ENCODE measurements at places on chromosomes 1 and 21.

DNA sequence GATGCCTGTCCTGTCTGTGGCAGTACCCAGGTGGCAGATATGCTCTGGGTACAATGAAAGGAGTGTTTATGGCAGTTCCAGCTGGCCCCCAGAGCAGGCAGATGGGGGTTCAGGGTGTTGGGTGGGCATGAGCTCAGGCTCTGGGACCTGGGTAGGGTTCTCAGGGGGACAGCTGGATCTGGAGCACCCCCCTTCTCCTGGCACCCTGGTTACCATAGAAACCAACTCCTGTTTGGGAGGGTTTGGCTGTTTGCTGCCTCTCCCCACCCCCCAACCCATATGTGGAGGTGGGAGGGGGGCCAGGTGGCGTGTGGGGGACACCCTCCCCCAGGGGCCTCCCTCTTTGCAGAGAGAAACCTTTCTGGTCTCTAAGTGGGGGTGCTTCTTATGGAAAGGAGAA, 7.1 kb downstream of the FOXO6 start:
- no peak for DNase-seq

- no peak for DNase-seq
Measured at GRCh38 chr1:203161175-203161574, 14.5 kb downstream of the MYBPH start.

GRCh38 chr1:173193639-173194038, 13.5 kb downstream of the TNFSF4 start:
- DNase-seq: no peak

- DNase-seq: no peak
Measured at GRCh38 chr1:101769520-101769919, 227.2 kb downstream of the OLFM3 start.

- DNase-seq: no peak
Measured at GRCh38 chr1:101728029-101728428, 268.7 kb downstream of the OLFM3 start.

DNA sequence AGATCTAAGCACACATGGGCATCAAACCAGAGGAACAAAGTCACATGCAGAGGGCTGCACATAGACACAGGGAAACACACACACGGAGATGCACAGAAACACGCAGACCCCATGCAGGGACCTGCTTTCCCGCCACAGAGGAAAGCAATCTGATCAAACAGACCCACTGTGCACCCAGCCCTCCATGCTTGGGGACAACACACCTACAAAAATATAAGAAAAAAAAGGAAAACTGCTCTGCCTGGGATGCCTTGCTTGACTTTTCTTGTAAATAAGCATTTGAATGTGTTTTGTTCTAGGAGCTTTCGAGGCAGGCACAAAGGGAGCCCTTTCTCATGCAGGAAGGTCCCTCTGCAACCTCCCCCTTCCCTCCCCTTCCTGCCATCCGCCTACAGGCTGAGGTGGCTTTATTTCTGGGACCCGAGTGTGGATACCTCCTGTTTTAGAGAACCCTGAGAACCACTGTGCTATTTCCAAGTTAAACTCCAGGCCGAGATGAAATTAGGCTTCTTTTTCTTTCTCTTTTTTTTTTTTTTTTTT, 3.5 kb upstream of the ICMT start:
- no peak for DNase-seq

DNA sequence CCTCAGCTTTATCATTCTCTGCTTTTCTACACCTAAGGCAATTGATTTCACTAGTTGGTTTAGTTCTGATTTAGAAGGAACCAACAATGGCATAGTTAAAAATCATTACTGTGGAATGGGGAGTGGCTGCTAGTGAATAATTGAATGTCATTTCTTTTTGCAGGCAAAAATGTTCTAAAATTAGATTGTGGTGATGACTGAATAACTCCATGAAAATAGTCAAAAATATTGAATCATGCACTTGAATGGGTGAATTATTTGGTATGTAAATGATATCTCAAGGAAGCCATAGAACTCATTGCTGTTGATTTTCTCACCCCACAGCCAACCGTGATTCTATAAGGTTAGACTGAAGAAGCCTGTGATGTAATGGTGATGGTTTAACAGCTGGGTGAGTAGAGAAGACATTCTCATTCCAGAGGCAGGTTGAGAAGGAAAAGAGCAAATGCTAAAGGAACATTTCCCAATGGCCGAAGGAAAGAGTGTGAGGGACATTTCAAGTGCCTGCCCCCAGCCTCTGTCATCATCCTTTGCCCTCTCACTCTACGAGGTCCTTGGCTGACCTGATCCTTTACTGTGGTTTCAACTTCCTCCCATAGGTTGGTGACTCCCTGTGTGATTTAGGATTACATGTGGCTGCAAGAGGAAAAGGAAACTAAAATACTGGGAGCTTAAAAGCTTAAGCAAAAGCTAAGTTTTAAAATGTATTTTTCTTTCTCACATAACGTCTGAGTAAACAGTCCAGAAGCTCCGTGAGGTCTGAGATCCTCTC, 12.5 kb downstream of the OVAAL start:
- DNase-seq: no peak

GRCh38 chr1:114079596-114080190, 74.0 kb downstream of the SYT6 start:
- no peak for DNase-seq

DNA sequence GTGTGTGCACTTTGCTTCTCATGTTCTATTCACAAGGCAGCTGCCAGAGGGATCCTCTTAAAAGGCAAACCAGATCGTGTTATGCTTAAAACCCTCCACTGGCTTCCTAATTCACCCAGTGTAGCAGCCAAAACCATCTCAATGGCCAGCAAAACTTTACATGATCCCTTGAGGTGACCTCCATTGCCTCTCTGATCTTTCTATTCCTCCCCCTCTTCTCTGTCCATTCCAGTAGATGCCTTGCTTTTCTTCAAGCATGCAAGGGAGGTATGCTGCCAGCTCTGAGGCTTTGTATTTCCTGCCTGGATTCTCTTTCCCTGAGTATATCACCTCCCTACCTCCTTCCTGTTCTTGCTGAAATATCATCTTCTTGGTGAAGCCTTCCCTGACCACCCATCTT, 93.2 kb upstream of the KCNK2 start:
- DNase-seq: no peak

DNA sequence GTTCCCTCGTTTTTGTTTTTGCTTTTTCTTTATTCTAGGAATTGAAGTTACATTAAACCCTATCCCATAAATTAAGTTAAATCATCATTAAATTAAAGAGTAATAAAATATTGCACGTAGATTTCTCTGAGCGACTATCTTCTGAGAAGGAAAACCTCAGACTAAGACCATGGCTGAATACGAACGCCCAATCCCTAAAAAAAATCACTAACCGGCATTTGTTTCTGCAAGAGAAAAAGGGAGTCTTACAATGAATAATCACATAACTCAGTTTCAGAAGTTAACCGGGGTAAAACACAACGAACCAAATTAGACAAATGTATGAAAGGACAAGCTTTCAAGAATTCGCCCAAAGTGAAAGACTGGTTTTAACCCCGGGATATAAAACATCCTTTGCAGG, 1.3 kb downstream of the PIK3R3 start:
- no peak for DNase-seq

GRCh38 chr1:223486366-223486765, 93.2 kb downstream of the CCDC185 start:
- no peak for DNase-seq

DNA sequence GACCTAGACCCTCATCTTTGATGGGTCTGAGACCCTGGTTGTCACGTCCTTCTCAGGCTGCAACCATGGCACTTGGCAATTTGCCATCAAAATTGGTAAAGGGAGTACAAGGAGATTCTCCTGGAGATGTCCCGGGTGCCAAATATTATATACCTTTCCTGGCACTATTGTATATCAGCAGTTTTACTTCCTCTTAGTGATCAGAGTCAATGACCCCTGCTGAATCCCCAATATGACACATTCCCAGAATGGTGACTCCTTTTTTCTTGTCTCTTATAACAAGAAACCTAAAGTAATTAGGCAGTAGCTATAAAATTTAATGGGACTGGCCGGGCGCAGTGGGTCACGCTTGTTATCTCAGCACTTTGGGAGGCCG, 39.6 kb upstream of the CDC42BPA start:
- no peak for DNase-seq

DNA sequence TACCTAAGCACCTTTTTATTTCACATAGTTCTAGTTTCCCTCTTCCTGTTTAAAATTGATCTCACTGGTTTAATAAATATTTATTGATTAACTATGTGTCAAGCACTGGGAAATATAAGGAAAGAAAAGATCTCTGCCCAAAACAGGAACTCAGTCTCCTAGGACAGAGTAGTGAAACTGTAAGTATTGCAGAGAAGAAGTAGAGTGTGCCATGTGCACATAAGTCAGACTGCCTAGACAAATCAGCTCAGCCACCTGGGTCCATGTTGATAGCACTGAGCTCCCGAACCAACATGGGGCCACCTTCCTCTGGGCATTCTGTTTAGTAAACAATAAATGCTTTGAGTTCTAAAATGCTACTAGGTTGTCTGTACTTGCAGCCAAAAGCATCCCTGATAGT, 9.8 kb upstream of the SSX2IP start:
- DNase-seq: no peak

- no peak for DNase-seq
Measured at GRCh38 chr1:206833801-206834200, 31.6 kb upstream of the IL20 start.

GRCh38 chr1:209048941-209049669, 534.4 kb upstream of the CAMK1G start:
- no peak for DNase-seq

GRCh38 chr1:13896932-13897331, 196.9 kb downstream of the PRDM2 start:
- no peak for DNase-seq

DNA sequence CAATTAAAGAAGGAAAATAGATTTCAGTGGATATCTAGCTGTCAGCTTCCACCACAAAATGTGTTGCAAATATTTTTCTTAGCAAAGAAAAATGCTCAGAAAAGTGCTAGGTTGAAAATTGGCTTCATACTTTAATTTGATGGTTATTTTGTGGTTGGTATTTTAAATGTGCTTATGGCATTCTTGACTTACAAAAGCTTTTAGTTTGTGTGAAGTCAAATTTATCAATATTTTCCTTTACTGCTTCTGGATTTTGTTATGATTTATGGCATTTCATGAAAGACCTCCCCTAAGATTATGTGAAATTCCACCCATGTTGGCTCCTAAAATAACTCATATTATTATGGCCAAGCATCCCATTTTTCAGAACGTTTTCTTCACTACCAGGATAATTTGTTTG, 51.5 kb downstream of the PSMG1 start:
- DNase-seq: no peak

DNA sequence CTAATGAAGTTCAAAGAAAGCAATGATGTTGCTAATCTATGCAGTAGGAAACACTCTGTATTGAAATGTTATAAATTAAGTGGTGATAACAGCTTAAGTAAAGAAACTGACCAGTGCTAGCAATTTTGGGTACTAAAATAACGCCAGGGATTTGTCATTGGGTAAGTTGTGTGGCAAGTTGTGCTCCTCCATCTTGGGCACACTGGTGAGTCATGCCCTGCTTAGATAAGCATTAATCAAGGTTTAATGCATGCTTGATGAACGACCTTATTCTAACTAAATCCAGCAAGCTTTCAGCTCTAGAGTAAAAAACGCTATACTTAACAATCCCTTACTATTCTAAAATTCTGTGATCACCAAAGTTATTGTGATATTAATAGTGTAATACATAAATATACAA, 25.2 kb downstream of the VAMP4 start:
- no peak for DNase-seq

DNA sequence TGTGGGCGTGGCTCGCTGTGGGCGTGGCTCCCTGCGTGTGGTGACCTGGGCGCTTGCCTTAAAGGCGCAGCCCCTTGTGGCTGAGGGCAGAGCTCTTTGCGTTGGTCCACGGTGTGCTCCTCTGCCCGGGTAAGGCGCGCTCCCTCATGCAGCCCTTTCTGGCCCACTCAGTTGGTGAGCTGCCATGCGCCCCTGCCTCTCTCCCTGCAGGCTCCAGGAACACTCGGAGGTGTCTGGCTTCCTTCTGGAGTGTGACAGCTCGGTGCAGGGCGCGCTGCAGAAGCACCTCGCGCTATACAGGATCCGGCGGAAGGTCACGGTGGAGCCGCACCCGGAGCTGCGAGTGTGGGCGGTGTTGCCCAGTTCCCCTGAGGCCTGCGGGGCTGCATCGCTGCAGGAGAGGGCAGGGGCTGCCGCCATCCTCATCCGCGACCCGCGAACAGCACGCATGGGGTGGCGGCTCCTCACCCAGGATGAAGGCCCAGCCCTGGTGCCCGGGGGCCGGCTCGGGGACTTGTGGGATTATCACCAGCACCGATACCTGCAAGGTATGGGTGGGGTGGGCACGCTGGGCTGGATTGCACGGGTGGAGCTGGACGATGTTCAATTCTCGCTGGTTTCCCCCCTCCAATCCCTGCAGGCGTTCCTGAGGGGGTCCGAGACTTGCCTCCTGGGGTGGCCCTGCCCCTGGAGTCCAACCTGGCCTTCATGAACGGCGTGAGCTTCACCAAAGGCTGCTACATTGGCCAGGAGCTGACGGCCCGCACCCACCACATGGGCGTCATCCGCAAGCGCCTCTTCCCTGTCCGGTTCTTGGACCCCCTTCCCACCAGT, 9.1 kb downstream of the IBA57 start:
- no peak for DNase-seq

DNA sequence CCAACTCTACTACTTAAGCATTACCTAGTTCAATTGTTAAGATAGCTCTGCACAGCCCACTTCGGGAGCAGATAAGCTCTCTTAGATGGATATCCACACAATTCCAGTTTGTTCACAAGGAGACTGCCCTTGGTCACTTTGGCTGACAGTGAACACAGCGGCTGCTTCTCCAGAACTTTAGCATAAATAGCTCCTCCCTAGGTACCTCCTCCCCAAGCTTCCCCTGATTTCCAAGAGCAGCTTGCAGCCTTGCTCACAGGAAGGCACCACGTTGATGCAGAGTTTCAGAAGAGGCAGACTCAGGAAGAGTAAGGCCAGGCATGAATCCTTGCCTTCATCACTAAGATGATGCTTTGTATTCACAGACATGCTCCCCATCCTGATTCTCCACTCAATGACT, 24.7 kb downstream of the TFF3 start:
- DNase-seq: no peak

GRCh38 chr1:90616395-90616794, 100.7 kb downstream of the BARHL2 start:
- no peak for DNase-seq

- DNase-seq: no peak
Measured at GRCh38 chr1:193348091-193348768, 161.8 kb upstream of the B3GALT2 start.

GRCh38 chr1:114235960-114236359, 82.3 kb upstream of the SYT6 start:
- no peak for DNase-seq

- DNase-seq: no peak
Measured at GRCh38 chr21:45747802-45748445, 104.4 kb downstream of the PCBP3 start.

GRCh38 chr1:25831569-25832196, 11.9 kb downstream of the MTFR1L start:
- DNase-seq: no peak

DNA sequence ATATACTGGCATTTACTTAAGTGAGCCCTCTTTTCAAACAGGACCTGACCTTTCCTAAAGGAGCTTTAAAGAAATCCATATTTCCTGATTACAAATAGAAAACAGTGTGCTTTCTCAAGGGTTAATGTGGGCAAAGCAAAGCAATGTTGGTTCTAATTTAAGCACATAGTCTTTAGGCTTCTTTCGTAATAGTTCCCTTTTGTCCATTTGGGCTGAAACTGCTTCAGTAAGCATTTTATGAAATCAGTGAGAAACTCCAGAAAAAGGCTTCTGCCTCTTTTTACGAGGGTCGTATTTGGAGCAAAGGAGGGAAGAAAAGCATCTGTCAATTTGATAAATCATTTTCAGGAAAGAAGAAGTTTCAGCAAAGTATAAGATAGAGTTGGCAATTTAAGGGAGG, 331.2 kb downstream of the KIF26B start:
- no peak for DNase-seq

- no peak for DNase-seq
Measured at GRCh38 chr1:51061231-51061918, 40.7 kb upstream of the C1orf185 start.

Measured in esophagus squamous epithelium (tissue), 5 donors.